IPS DF 6.9 (cell line): ENCODE measurements at places on chromosomes 16 and 17.

GRCh38 chr17:8794636-8795035, 4.5 kb downstream of the MFSD6L start:
- DNase-seq = no peak

GRCh38 chr17:46139432-46140210, 53.6 kb downstream of the KANSL1 start:
- DNase-seq = no peak

GRCh38 chr16:3816326-3816725, 64.2 kb downstream of the CREBBP start:
- DNase-seq = no peak

DNA sequence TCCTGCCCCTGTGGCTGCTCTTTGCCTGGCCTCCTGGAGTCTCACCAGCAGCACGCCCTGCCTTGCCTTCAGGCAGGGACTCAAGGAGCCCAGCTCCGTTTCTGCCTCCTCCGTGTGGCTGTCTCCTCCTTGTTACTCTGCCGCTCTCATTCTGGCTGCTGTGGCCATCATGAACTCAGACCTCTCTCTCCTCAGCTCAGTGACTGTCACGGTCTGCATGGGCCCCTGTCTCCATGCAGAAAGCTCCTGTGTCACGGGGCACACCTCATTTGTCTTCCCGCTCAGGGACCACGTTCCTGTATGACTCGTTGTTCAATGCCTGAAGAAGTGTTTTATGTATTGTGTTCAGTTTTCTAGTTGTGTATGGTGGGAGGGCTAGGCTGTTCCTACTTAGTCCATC, 25.3 kb downstream of the RPTOR start:
- no peak for DNase-seq

DNA sequence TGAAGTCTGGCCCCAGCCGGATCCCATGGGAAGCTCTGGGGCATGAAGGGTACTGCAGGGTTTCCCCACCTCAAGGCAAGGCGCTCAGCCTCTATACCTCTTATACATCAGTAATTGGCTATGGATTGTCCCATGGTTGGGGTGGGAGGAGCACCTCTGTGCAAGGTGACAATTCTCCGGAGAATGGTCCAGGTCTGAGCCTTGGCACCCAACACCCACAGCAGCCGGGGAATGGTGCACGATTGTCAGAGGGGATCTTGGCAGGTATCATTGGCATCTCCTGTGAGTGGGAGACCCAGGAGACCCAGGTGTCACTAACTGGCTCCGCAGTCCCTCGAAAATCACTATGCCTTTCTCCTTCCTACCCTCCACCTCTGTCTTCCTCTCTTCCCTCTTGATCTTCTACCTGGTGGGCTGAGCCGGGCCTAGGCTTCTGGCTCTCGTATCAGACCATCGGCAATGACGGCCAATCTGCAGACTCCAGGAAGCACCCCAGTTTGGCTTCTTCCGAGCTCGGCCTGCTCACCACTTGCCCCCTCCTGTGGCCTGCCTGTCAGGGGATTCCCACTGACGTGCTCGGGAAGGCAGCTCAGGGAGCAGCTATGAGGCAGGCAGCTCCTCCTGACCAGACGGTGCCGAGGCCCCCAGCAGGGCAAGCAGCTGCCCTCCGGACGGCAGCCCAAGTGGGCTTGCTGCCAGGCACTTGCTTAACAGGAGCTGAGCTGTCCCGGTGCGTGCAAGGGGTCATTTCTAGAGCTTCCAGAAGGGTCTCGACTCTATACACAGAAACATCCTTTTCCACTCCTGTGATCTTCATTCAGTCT, 10.0 kb upstream of the CALB2 start:
- no peak for DNase-seq

- no peak for DNase-seq
These were observed 361.0 kb upstream of the PMFBP1 start for GRCh38 chr16:72532906-72533410.

DNA sequence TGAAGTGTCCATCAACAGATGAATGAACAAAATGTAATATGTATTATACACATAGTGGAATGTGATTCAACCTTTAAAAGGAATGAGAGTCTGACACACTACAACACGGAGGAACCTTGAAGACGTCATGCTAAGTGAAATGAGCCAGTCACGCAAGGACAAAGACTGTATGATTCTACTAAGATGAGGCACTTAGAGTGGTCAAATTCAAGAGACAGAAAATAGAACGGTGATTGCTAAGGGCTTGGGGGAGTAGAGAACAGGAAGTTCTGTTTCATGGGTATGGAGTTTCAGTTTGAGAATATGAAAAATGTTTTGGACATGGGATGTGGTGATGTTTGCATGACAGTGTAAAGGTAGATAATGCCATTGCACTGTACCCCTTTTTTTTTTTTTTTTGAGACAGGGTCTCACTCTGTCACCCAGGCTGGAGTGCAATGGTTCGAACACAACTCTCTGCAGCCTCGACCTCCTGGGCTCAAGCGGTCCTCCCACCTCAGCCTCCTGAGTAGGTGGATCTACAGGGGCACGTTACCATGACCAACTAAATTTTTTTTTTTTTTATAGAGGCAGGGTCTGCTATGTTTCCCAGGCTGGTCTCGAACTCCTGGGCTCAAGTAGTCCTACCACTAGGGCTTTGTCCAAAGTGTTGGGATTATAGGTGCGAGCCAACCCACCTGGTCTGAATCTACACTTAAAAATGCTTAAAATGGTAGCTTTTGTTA, 2.9 kb upstream of the CCDC102A start:
- no peak for DNase-seq

DNA sequence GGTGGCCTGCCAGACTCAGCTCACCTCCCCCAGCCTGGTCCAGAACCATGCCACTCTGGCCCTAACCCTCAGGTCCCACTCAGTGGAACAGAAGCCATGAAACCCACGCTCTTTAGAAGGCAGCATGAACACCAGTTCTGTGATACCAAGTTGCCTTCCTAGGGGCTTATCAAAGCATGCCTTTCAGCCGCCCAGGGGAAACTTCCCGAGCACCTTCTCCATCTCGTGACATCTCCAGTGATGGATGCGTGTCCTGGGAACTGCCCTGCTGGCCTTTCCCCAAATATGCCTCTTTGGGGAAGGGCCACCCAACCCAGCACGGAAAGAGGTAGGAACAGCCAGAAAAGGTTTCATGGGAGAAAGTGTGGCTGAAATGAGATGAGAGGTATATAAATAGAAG, 8.3 kb downstream of the CCDC42 start:
- no peak for DNase-seq

- DNase-seq = no peak
These were observed 897 bp upstream of the CYGB start for GRCh38 chr17:76538281-76538931.

GRCh38 chr17:15662681-15663080, 21.4 kb downstream of the TRIM16 start:
- DNase-seq = no peak

GRCh38 chr16:54744998-54745397, 185.7 kb upstream of the IRX5 start:
- no peak for DNase-seq

DNA sequence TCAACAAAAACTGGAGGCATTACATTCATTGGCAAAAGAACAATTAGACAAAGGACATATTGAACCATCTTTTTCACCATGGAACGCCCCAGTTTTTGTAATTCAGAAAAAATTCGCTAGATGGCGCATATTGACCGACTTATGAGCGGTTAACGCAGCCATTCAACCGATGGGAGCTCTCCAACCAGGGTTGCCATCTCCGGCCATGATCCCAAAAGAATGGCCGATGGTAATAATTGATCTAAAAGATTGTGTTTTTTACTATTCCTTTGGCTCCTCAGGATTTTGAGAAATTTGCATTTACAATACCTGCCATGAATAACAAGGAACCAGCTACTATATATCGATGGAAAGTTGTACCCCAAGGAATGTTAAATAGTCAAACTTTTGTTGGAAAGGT, 21.4 kb downstream of the ALOX15B start:
- peak; percentile 66 for DNase-seq

- DNase-seq = no peak
These were observed at the start of gene MED13 for GRCh38 chr17:62064791-62065563. MED13 (minus strand) TSS chr17:62065278; CDS start chr17:62065205, 73 bp downstream.

DNA sequence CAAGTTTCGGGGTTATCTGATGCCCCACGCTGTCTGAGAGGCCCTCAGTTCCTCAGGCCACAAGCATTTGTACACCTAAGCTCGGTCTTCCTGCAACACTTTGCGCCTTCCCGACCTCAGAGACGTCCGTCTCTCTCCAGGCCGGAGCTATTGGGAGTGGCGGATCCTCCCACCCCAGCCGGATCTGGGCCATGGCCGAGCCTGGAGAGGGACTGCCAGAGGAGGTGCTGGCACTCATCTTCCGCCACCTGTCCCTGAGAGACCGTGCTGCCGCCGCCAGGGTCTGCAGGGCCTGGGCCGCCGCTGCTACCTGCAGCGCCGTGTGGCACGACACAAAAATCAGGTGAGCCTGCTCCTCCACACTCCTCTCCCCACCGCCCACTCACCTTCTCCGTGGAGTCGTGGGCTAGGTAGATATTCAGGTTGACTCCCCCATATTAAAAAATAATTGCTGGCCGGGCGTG, 1.9 kb downstream of the FBXL8 start:
- no peak for DNase-seq

DNA sequence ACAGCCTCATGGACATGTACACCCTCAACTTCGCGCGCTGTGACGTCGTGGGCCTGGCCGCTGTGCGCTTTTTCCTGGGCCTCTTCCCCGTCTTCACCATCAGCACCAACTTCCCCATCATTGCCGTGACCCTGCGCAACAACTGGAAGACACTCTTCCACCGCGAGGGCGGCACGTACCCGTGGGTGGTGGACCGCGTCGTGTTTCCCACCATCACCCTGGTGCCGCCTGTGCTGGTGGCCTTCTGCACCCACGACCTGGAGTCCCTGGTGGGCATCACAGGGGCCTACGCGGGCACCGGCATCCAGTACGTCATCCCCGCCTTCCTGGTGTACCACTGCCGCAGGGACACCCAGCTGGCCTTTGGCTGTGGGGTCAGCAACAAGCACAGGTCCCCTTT, 23.5 kb downstream of the GRIN2C start:
- DNase-seq = no peak

- DNase-seq = no peak
These were observed 92.5 kb downstream of the N4BP1 start for GRCh38 chr16:48517493-48517892.

DNA sequence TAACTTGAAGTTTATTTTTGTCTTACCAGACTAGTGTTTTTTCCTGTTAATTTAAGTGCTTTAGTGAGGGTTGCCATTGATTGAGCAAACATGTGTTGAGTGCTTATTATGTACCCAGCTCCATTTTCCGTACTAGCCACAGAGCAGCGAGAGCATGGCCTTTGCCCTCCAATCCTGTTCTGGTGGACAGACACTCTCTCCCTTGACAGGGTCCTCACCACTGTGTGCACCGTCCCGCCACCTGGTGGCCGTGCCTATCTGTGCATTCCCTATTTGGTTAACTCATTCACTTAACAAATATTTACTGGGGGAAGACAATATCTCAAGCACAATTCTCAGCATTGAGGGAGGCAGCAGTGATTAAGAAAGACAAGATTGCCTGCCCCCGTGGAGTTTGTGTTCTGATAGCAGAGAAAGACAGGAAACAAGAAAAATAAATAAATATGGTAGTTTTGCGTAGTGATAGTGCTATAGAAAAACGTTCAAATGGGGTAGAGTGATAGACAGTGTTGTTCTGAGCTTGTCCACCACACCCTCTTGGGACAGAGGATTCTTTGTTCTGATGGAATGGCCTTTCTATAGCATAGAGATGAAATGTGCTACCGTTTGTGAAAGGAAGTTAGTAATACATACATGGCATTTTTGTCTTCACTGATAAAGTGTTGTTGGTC, 13.0 kb downstream of the CDH13 start:
- peak; percentile 41 for DNase-seq

DNA sequence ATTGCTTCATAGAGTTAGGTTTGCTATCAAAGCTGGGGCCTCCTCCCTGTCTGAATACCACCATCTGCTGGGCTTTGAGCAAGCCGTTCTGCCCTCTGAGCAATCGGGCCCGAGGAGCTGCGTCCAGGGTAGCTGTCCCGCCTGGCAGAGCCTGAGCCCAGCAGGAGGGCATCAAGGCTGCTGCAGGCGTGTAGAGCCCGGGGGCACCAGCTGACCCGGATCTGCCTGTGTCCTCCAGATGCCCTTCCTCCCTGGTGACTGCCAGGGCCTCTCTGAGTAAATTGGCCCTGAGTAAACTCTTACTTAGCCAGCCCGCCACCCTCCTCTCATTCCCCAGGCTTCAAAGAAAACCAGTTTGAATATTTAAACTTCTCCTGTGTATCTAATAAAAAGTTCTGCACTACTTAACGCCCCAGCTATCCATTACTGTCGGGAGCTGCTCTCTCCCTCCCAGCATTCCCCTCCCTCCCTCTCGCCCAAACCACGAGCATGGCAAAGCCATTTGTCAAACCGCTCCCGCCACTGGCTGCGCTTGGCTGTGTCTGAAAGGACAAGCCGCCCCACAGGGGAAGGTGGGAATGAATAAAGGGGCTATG, 16.4 kb downstream of the CDK5RAP3 start:
- no peak for DNase-seq

DNA sequence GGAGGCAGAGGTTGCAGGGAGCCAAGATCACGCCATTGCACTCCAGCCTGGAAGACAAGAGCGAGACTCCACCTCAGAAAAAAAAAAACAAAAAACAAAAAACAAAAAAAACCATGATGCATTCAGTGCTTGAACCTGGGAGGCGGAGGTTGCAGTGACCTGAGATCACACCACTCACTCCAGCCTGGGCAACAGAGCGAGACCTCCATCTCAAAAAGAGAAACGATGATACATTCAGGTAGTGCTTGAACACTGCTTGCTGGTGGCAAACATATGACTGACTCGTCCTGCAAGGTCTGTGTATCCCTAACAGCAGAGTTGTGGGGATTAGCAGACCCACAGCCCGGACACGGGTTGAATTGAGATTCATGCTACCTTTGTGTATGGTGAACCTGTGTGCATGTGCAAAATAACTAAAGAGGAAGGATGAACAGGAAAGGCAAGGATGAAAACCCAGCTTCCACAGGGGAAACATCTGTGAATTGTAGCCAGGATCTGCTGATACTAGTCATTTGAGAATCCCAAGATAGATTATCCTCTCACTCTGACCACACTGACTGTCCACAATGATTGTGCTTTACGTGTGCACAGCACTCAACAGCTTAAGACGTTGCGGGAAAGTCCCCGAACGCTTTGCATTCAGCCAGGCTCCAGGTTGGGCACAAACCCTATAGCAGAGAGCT, 52.4 kb upstream of the MRPS23 start:
- no peak for DNase-seq

GRCh38 chr16:82023206-82023605, 11.8 kb upstream of the HSD17B2 start:
- no peak for DNase-seq

DNA sequence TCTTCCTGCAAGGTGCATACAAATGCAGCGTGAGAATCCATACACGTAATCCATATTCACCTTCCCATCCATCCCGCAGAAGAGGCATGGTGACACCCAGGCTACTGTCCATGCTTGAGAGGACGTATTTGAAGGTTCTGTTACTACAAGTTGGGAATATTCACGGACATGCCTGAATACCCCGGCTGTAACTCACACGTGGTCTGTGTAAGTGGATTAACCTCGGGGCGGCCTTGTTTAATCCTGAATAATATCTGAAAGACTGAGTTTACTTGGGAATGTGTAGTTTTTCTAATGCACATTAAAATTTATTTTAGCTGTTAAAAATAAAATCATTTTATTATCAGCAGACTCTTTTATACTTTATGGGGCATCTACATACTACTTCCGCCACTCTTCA, 13.1 kb downstream of the CPSF4L start:
- no peak for DNase-seq
